Thoracic aorta (tissue), 2 donors: ENCODE measurements at places on chromosomes 1 and 21. TPM values are rescaled to one million over a fixed set of nuclear protein-coding genes. Genes with fewer than 3 reads are reported as not detected.

DNA sequence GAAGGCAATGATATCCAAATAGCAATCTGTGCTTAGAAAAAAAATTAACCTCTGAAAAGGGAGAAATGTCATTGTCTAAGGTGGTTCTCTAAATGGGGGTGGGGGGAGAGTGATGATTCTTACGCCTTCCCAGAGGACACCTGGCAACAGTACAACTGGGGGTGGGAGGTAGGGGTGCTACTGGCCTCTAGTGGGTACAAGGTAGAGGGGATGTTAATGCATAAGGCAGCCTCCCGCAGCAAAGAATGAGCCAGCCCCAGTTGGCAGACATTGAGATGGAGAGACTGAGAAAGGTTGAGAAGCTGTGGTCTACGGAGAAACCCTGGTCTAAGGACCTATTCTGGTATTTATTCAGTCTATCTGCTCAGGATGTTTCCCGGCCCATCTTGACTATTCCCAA lies 472.2 kb upstream of the RUNX1 start:
- DNase-seq = no peak

GRCh38 chr1:103941086-103941485 lies 191.4 kb downstream of the AMY1C start:
- no peak for DNase-seq

NPR1 gene
- total RNA-seq = 293 TPM

- DNase-seq = no peak
Observed at GRCh38 chr1:41580021-41580420, 95.5 kb upstream of the EDN2 start.

DNA sequence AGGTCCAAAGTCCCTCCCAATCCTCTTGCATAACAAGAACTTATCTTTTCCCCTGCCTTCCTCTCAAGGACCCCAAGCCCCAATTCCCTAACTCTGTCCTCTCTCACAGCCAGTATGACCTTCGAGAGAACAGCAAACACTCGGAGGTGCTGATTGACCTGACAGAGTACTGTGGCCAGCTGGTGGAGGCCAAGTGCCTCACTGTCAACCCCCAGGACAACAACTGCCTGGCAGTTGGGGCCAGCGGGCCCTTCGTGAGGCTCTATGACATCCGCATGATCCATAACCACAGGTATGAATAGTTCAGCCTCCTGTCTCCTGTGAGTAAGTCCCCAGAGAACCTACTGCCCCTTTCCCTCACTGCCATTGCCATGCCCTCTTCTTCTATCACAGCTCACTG lies 29.9 kb upstream of the TMEM222 start:
- DNase-seq = no peak

- DNase-seq = no peak
Observed at GRCh38 chr1:203336097-203336496, 14.8 kb downstream of the FMOD start.

DNA sequence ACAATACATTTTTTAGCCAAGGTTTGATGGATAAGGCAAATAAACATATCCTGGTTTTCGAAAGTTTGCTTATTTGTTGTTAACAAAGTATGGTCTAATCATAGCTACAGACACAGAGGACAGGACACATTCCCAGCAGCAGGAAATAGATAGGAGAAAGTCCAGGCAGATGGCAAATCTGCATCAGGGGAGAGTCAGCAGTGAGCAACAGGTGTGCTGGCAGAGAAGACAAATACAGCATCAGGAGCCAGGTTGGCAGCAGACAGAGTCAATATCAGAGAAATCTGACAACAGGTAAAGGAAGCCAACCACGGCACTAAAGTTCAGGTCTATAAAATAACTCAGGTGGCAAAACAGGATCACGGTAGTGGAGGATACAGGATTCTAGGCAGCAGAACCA lies 210.7 kb upstream of the PTBP2 start:
- DNase-seq = no peak

GRCh38 chr1:161721738-161722343 lies 497 bp downstream of the FCRLB start:
- no peak for DNase-seq

ETV3L gene
- not detected for total RNA-seq

DNA sequence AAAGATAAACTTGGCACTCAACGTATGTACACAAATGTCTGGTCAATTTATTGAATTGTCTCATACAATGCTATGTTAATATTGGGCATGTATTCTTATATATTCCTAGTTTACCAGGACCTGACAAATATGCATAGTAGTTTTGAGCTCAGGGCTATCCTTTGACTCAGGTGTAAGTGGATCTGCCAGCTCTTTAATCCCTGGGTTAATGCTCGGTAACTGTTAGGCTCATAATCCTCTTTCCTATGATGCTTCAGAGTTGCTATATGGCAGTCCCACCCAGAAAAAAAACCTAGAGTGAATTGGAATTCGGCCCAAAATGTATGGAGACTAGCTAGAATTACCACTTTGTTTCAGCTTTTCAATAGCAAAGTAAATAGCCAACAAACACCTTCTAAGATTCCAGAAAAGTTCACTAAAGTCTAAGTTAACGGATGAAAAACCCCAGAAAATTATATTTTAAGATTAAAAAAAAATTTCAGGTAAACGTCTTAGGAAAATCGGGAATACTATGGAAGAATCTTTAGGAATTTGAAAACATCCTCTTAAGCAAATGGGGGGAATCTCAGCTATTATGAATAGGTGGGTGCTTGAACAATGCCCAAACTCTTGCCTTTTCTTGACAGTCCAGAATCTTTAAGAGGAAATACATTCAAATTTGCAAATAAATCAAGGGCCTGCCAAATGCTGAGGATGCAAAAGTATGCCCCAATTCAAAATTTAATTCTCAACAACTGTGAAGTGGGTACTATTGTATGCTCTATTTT lies 10.9 kb downstream of the H3-3A start:
- no peak for DNase-seq

LORICRIN gene
- total RNA-seq = not detected

DNA sequence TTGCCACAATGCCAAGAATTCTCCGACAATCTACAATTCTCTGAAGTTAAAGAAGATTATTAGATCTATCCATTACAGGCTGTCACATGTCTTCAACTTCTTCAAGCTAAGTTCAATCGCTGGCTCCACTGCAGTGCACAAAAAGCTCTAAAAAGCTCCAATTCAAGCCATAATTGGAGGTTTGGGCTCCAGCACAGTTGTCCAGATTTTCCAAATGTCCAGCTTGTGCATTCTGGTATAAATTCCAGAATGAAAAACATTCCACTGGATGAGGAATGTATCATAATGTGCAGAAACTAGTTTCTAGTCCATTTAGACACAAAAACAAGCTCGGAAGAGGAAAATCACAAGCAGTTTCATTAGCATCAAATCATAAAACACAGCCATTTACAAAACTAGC lies 138.6 kb downstream of the NRIP1 start:
- DNase-seq = no peak

ZFP69B gene
- 0.95 TPM for total RNA-seq

DNA sequence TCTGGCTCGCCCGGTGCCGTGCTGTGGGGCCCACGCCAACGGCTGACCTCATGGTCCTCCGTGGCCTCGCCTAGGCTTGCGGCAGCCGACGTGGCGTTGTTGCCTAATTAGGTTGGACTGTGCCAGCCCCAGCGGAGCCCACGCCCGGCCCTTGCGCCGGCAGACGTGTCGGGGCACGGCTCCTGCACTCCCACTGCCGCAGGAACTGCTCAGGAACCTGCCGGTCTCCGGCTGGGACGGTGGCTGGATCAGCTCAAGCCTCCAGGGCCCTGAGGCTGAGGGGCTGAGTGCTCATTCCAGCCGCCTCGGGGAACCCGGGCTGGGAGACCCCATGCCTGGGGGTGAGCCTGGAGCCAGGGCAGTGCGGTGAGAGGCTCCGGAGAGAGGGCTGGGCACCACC lies 16.1 kb upstream of the PEX10 start:
- DNase-seq = no peak

DNA sequence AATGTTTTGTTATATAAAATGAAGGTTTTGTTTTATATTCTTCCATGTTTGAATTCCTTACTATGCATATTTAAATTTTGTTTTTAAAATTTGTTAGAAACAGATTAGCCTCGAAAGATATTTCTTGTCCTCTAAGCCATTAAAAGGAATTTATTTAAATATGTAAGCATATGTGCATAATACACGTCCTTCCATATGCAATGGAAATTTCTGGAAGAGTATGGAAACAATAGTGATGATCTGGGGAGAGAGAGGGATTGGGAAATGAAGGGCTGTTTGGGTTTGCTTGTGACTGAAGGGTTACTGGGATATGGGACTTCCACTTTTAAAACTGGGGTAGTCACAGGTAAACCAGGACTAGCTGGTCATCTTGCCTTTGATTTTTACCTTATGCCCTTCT lies 21.1 kb downstream of the ECHDC2 start:
- no peak for DNase-seq

DNA sequence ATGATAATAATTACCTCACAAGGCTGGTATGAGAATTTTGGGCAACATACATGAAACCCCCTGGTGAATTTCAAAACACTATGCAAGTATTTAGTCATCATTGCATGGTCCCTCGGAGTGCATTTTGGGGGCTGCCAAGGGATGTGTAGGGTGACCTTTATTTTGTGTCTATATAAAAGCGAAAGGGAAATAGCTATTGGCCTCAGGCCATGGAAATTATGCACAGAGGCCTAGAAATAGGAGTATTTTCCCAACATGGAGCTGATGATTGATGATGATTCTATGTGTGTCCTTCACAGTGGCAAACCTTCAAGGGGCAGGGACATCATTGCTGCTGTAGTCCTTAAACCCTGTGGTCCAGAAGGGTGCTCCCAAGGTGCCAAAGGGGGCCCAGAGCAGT lies 265.5 kb downstream of the ST6GALNAC3 start:
- DNase-seq = no peak

GRCh38 chr1:25799935-25800702 lies at the start of gene SELENON:
SELENON (plus strand) TSS chr1:25800193; CDS start chr1:25800231, 38 bp downstream.
- no peak for DNase-seq

RBP7 gene
- 24.1 TPM for total RNA-seq

KDF1 gene
- total RNA-seq = not detected

- DNase-seq = no peak
Observed at GRCh38 chr1:156709031-156709430, 3.6 kb upstream of the CRABP2 start.

USH2A gene
- not detected for total RNA-seq

- DNase-seq = no peak
Observed at GRCh38 chr1:55337801-55338447, 122.8 kb upstream of the USP24 start.
